ENCODE measurements at places on chromosomes 7 and 10. TPM values are rescaled to one million over a fixed set of nuclear protein-coding genes. Genes with fewer than 3 reads are reported as not detected.
A peak's percentile ranks its signal among the peaks of the same experiment; 100 is the strongest.

PRSS37 gene
- not detected for total RNA-seq

- peak; percentile 42 for DNase-seq
Observed at GRCh38 chr10:69835875-69836730, 34.4 kb downstream of the COL13A1 start.

DNA sequence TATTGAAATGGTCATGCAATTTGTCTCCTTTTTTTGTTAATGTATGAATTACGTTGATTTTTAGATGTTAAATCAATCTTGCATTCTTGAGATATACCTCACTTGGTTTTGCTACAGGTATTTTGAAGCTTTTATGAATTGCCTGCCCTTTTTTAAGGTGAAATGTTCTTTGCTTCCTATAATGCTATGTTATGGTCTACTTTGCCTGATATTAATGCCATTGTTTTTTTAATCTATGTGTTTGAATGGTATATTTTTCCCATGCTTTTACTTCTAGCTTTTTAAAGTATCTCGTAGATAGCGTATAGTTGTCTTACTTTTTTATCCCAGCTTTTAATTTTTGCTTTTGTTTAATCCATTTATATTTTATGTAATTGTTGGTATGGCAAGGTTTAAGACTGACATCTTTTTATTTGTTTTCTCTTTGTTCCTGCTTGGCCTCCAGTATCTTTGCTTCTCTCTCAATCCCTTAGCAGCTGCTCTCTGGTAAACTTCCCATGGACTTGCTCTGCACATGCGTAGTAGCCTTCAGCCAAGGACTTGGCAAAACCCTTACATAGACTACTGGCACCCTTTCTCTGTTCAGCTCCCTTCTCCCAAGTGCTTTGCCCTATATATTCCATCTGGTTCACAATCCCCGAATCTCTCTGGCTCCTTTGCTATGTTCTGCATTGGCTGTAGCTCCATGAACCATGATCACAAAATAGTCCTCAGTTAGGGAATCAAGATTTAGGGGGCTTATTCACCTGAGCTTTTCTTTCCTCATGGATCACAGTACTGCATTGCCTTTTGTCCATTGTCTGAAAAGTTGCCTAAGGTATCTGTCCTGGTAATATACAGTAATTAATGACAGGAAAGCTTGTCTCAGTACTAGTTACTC lies 8.4 kb downstream of the TRIM24 start:
- DNase-seq, result no peak

DNA sequence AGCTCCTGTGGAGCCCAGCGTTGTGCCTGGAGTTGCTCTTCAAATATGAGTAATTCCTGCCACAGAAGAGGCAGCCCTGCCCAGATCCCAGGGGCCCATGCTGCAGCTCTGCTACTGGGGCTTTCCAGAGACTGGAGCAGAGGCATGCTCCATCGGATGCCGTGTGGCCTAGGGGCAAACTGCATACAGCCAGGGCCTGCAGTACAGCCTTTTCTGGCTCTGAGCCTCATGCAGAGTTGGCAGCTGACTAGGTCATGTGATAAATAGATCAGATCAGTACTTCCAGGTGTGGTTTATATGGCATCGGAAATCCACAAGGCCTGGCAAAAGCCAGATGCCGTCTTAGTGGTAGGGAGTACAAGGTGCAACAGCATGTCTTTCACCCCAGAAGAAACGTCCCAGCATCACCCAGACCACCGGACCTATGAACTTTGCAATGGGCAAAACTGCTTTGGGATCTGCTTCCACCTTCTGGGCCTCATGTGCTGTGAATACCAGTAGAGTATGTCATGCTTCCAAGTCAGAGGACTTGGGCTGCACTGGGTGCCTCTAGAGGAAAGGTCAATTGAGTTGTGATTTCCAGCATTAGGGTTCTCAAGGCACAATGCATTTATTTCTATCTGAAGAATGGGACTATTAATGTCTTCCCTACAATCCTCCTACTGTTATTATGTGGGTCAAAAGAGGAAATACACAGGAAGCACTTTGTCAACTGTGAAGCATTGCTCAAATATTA lies 250.7 kb upstream of the ZNF32 start:
- no peak for DNase-seq

OR2A5 gene
- not detected for total RNA-seq

OR6B1 gene
- not detected for total RNA-seq

- DNase-seq, result no peak
Observed at GRCh38 chr10:86165666-86166065, 200.9 kb downstream of the GRID1 start.

DNA sequence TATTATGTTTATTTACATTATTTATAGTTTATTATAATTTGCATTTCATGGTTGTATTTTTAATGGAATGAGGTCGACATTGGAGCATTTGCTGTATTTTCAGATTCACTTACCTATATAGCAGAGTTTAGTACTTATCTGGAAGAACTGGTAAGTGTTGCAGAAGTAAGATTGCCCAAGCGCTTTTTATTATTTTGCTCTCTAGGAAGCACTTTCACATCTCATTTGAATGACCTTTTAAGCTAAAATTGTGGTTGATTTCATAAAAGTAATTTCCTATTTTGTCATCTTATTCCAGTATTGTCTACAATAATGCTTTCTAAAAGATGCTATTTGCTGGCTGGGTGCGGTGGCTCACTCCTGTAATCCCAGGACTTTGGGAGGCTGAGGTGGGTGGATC lies 28.6 kb downstream of the SEC61A2 start:
- no peak for DNase-seq

MGMT gene
- 24.2 TPM for total RNA-seq

CACNA2D1 gene
- not detected for total RNA-seq

DNA sequence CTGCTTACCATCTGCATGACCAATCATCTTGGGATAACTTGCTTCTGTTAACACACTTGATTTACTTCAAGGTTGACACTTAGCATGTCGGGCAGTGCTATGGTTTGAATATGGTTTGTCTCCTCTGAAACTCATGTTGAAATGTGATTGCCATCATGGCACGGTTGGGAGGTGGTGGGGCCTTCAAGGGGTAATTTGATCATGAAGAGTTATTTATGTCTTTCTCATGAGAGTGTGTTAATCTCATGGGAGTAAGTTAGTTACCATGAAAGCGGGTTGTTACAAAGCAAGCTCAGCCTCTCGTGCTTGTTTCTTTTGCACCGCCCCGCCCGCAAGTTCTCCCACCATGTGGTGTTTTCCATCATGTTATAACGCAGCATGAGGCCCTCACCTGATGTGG lies 163.6 kb downstream of the DOCK4 start:
- no peak for DNase-seq

GRCh38 chr10:117860823-117861222 lies 185.9 kb downstream of the RAB11FIP2 start:
- DNase-seq, result peak; percentile 11

TMEM176A gene
- total RNA-seq, result not detected

DNA sequence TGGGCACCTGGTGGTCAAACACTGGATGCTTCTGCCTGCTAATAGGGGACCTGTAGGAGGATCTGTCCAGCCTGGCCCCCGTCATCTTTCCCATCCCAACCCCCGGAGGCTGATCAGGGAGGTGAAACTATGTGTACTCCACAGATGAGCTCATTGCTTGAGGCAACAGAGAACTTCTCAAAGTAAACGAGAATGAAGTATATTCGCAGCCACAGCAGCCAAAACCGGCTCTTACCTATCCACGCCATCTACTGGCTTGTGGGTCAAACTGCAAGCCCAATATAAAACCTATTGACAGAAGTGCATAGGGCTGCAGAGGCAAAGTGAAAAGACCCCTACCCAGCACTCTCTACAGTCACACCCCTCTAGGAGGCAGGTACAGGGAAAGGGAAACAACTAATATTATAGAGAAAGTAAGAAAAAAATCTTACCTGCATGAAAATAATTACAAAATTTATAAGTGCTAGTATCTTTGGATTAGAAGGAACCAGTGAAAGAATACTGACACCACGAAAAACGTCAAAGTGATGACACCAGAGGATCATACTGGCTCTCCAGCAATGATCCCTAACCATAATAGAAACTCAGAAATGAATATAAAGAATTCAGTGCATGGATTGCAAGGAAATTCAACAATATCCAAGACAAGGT lies 973.5 kb downstream of the ANKRD7 start:
- DNase-seq, result peak; percentile 59

GRCh38 chr10:110504111-110504735 lies 6.5 kb downstream of the DUSP5 start:
- no peak for DNase-seq

- no peak for DNase-seq
Observed at GRCh38 chr10:102358712-102359382, 36.7 kb upstream of the NFKB2 start.

GRCh38 chr7:44969701-44970522 lies 8.9 kb downstream of the MYO1G start:
- no peak for DNase-seq

DNA sequence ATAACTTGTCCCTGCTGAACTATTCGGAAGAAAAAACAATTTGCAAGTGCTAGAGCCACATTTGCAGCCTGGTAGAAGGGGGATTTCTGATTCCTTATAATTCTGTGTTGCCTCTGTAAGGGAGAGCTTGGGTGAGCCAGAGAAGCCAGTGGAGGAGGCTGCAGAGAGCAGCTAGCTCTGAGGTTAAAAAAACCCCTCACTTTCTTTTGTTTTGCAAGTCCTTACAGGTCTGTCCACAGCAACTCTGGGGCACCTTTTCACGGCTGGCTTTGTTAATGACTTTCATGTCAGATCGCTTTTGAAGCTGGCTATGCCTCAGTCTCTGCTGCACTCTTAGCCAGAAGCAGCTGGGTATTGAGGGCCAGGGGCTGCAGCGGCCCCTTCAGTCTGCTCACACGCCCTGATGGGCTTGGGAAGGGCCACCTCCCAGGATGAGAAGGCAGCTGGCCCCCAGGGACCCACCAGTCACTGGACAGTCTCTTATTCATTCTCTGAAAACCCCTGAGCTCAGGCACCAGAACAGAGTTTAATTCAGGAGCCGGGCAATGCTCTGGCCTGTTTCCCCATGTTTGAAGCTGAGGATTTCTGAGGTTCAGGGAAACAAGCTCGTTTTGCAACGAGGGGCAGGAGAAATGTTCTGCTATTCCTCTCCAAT lies 30.9 kb downstream of the TRIM8 start:
- DNase-seq, result no peak

- DNase-seq, result no peak
Observed at GRCh38 chr7:40551685-40552576, 417.1 kb downstream of the SUGCT start.

DNA sequence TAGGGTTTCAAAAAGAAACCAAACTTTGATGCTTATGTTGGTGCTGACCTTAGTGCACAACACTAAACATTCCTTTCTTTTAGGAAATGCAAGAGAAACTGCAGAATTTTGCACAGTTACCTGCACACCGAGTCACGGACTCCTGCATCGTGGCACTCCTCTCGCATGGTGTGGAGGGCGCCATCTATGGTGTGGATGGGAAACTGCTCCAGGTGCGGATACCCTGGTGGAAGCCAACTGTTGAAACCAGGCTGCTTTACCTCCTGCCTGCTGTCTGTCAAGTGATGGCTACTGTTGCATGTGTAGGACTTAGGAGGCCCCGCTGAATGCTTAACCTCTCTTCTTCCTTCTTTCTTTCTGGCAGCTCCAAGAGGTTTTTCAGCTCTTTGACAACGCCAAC lies 11.7 kb downstream of the CASP2 start:
- DNase-seq, result peak; percentile 55

DNA sequence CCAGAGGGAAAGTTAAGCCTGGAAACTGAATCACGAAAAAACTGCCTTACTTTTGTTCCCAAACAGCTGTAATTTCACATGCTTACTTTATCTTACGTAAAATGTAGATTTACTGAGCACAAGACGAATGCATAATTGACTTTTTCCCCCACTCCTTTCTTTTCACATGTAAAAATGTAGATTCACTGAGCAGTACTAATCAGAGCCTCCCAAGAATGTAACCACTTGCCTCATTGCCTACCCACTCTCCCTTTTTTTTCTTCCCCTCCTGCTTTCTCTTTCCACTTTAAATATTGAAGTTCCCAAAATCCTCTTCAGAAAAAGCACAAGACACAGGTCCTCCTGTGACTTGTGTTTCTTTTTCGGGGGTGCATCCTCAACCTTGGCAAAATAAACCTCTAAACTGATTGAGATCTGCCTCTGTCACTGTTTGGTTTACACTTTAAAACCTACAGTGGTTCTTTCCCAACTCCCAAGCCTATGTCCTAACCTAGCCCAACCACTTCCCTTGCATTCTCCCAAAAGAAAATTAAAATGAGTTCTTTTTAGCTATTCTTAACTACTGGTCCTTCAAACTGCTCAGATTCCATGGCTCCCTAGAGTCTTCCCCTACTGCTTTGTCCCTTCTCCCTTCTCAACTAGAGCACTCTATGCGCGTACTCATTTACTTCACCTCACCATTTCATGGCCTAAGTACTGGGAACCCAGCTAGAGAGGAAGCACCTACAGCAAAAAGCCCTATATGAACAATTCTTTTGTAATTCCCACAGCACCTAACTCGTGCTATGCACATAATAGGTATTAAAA lies 236.6 kb upstream of the MKLN1 start:
- DNase-seq, result no peak

DNA sequence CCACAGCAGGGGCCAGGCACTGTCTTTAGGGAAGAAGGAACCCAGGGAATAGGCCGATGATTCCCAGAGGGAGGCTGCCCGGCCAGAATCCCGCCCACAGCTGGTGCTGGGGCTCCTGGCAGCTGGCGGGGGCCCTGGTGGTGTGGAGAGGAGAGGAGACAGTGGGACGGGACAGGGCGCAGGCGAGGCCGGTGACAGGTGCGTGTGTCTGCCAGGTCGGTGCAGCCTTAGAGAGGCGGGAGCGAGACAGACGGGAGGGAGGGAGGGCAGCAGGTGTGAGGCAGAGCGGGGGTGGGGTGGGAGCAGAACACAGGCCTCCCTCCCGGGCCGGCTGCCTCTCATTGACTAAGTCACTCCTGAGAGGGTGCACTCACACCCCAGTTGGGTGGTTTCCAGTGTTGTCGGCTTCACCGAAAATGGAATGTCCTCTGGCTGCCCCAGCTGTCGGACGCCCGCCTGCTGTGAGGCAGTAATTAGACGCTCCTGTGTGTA lies 55.2 kb downstream of the ELFN1 start:
- DNase-seq, result no peak

GRCh38 chr10:7968510-7969112 lies 85.9 kb upstream of the GATA3 start:
- no peak for DNase-seq

GRCh38 chr7:115123441-115123840 lies 201.5 kb downstream of the MDFIC start:
- DNase-seq, result no peak

- DNase-seq, result peak; percentile 84
Observed at GRCh38 chr7:104963991-104964385, 50.0 kb upstream of the KMT2E start.

- no peak for DNase-seq
Observed at GRCh38 chr7:14690075-14690474, 212.5 kb downstream of the DGKB start.

SLC29A4 gene
- total RNA-seq, result 0.44 TPM

STEAP1B gene
- total RNA-seq, result 2.1 TPM

DNA sequence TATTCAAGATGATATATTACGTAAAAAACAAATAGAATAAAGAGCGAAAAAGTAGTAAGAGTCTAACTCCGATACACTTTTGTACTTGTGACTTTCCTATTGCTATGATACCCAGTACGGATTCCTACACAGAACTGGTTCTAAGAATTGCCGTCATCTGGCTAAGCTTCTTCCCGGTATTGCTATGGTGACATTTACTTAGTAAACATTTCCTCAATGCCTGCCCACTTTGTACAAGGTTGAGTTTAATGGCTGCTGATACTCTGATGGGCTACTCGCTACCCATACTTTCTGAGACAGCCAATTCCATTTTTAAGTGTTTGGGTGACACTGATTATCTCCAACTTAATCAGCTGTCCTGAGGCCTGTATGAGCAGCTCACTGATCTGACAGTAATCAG lies 55.6 kb downstream of the OSBPL3 start:
- DNase-seq, result no peak

ZNF775 gene
- total RNA-seq, result 6.5 TPM
